ENCODE measurements at places on chromosomes 11 and 22.

DNA sequence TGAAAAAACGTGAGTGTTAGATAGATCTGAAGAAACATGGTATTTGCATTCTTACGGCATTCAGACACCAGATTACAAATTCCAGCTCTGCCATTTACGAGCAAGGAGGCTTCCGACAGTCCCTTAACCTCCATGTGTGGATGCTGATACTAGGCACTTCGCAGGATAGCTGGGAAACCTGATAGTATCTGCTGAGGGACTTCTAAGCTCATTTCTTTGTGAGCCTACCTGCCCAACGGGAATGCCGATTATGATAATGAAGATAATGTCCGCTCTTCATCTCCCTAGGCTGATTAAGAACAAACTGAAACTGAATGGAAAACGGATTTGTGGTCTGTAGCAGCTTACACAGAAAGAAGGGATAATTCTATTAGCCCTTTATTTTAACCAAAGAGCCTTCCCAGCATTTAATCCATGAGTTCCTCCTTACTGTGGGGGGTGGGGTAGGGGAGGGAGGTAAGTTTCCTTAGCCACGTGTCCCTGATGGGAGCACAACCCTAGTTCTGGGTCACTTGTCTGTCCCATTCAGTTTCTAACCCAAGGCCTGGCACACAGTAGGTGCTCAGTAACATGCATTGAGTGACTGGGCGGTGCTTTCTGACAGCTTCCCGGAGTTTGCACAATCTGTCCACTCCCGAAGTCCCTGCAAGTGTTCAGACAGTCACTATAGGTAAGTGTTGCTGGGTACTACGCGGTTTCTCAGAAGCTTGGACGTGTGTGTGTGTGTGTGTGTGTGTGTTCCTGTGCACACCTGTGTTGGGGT lies 39.2 kb downstream of the CD6 start:
- DNase-seq: no peak

GRCh38 chr22:32967386-32968101 lies 90.6 kb downstream of the SYN3 start:
- no peak for DNase-seq

GRCh38 chr11:45843158-45843924 lies 3.9 kb upstream of the CRY2 start:
- peak; percentile 59 for DNase-seq

DNA sequence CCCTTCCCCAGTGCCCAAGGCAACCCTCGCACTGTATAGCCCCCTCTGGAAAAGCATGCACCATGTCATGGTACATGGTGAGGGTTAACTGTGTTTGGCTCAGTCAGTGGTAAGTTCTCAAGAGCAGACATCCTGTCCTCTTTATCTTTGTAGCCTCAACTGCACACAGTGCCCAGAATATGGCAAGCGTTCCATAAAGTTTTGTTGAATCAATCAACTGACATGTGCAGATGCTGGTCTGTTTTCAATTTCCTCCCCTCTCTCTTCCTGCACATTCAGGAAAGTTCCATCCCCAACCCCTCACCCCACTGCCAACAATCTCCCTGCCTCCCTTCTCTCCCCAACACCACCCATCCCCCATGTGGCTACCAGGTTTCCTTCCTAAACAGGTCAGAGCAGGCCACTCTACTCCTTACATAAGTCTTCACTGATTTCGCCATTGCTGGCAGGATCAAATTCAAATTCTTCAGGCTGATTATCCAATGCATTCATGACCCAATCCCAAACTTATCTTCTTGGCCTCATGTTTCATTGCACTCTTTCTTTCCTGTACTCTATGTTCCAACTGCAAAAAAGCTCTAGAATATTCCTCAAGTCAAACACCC lies 15.5 kb upstream of the TMPRSS5 start:
- DNase-seq: no peak

- DNase-seq: no peak
Measured at GRCh38 chr22:38448945-38449745, 5.9 kb downstream of the KCNJ4 start.

All from activated naive CD4-positive, alpha-beta T cell (primary cell).